ENCODE measurements at places on chromosomes 5 and 9. TPM values are rescaled to one million over a fixed set of nuclear protein-coding genes. Genes with fewer than 3 reads are reported as not detected.

Gene LAMC3
- 0.51 TPM for total RNA-seq

Gene OBP2B
- total RNA-seq: not detected

Gene PRDM9
- total RNA-seq: not detected

Gene PRR16
- total RNA-seq: 10.4 TPM

Measured in right cardiac atrium (tissue), 5 donors.